Activated naive CD4-positive, alpha-beta T cell (primary cell): ENCODE measurements at places on chromosomes 2 and 18.

- no peak for DNase-seq
Observed at GRCh38 chr2:226911932-226912331, 76.1 kb downstream of the RHBDD1 start.

- DNase-seq, result no peak
Observed at GRCh38 chr2:197258580-197258979, 52.0 kb downstream of the ANKRD44 start.

DNA sequence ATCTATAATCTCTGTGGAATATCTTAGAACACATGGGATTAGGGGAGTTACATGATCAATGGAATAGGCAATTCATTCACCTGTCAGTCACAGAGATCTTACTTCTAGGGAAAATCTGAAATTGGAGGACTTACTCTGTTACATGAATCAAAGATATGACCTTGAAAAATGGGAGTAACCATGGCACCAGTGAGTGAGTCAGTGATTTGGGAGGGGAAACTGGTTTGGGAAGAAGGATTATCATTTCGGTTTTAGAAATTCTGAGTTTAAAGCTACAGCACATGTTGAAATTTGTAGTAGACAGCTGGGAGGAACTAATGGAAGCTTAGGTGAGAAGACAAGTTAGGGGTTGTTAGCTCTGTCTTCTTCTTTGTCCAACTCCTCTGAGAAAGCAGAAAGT lies 153.7 kb downstream of the CAMKMT start:
- DNase-seq, result no peak

- DNase-seq, result no peak
Observed at GRCh38 chr2:222912117-222912516, 51.3 kb downstream of the ACSL3 start.
